ENCODE measurements at places on chromosomes 2 and 18.

GRCh38 chr2:74873678-74874640 is 40.0 kb downstream of the HK2 start:
- no peak for DNase-seq

DNA sequence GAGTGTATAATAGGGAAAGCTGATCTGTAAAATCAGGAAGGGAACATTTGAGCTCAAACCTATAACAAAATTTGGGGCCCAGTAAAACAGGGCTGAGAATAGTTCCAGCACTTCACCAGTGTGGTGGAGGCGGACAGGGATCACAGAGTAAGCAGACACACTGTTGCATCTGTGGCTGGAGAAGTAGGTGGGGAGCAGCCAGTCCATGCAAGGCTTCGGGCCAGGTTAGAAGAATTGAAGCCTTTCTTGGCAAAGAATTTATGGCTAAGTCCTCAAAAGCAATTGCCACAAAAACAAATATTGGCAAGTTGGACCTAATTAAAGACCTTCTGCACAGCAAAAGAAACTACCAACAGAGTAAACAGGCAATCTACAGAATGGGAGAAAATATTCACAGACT is 93.8 kb upstream of the ZBTB14 start:
- no peak for DNase-seq

- DNase-seq = no peak
Measured at GRCh38 chr18:77131652-77132368, 773 bp downstream of the MBP start.

GRCh38 chr2:9292426-9292825 is 85.8 kb downstream of the ASAP2 start:
- DNase-seq = no peak

GRCh38 chr2:26399771-26400376 is 1.8 kb upstream of the DRC1 start:
- peak; percentile 25 for DNase-seq

DNA sequence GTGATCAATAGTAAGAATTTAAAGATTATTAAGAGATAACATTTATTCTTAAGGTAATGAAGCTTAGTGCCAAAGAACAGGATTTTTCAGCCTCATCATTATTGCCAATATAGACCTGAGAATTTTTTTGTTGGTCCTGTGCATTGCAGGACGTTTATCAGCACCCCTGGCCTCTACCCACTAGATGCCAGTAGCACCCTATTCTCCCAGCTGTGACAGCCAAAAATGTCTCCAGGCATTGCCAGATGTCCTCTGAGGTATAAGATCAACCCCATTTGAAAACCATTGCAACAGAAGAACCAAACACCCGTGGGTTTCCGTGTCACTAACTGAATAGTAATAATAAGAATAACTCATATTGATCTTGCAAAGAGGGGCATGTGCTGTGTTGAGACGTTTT is 700.0 kb upstream of the SOX11 start:
- DNase-seq = no peak

DNA sequence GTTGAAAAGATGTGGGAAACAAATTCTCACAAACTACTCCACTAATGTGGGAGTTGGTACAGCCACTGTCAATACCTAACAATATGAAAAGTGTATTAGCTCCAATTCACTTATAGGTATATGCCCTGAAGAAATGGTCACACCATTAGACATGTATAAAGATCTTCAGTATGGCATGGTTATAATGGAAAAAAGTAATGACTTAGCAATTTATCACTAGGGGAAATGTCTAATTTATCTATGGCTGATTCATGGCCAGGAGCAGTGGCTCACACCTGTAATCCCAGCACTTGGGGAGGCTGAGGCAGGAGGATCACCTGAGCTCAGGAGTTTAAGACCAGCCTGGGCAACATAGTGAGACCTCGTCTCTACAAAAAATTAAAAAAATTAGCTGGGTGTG is 52.5 kb downstream of the UGP2 start:
- DNase-seq = no peak

DNA sequence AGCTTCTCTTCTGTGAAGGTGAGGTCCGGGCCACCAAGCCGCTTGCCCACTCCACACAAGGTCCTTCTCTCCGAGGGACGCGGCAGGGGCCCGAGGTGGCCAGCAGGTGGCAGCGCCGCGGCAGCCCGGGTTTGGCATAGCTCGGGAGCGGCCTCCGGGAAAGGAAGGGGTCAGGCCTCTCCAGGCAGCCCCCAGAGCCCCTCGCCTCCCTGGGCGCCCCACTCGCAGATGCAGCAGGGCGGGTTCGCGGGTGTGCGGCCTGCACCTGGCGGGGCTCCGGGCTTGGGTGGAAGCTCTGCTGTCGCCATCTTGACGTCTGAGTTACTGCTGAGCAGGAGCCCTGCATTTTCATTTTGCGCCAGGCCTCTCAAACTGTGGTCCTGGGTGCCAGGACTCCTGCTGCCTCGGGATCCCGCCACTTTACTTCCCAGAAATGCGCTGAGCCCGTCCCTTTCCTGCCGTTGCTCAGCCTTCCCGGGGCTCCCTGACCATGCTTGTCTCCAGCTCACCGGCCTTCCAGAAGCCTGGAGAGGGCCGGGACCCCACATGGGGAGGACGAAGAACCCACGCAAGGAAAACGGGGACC is 18.6 kb upstream of the NCL start:
- no peak for DNase-seq

GRCh38 chr2:99389946-99390345 is 52.8 kb downstream of the EIF5B start:
- DNase-seq = no peak

- DNase-seq = peak; percentile 42
Measured at GRCh38 chr18:24878289-24878688, 417.9 kb downstream of the HRH4 start.

- DNase-seq = no peak
Measured at GRCh38 chr2:164080486-164080885, 344.7 kb upstream of the FIGN start.

DNA sequence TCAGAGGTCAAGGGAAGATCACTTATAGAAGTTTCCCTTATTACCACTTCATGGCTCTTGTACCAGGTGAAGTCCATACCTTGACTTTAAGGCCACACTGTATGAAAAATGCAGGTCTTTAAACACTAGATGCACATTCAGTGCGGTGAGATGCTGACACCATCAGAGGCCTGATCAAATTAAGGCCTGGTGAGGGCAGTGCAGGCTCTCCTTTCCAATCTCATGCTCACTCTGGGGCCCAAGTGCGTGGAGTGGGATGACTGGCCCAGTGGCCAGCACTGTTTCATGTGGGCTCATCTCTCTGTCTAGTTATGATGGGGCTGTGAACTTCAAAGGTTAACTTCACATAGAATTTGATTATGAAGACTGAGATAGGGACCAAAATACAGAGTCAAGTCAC is 281.1 kb downstream of the SLC4A3 start:
- no peak for DNase-seq

- DNase-seq = no peak
Measured at GRCh38 chr18:44911260-44911659, 230.6 kb downstream of the SETBP1 start.

- no peak for DNase-seq
Measured at GRCh38 chr2:75204833-75205232, 5.5 kb upstream of the TACR1 start.

DNA sequence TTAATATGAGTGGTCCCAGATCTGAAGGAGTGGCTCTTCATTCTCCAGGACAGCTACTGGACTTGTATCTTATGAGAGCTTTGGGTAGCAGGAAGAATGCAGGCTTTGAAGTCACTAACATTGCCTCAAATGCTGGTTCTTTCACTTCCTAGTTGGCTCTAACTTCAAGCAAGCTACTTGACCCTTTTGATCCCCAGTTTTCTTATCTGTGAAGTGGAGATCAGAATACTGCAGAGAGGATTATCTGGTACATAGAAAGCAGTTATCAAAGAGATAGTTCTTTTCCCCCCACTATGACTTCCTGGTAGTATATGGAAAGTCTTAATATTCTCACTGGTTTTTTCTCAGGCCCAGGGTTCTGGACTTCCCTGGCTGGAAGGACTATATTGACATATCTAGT is 3.4 kb upstream of the PLCL1 start:
- DNase-seq = no peak

DNA sequence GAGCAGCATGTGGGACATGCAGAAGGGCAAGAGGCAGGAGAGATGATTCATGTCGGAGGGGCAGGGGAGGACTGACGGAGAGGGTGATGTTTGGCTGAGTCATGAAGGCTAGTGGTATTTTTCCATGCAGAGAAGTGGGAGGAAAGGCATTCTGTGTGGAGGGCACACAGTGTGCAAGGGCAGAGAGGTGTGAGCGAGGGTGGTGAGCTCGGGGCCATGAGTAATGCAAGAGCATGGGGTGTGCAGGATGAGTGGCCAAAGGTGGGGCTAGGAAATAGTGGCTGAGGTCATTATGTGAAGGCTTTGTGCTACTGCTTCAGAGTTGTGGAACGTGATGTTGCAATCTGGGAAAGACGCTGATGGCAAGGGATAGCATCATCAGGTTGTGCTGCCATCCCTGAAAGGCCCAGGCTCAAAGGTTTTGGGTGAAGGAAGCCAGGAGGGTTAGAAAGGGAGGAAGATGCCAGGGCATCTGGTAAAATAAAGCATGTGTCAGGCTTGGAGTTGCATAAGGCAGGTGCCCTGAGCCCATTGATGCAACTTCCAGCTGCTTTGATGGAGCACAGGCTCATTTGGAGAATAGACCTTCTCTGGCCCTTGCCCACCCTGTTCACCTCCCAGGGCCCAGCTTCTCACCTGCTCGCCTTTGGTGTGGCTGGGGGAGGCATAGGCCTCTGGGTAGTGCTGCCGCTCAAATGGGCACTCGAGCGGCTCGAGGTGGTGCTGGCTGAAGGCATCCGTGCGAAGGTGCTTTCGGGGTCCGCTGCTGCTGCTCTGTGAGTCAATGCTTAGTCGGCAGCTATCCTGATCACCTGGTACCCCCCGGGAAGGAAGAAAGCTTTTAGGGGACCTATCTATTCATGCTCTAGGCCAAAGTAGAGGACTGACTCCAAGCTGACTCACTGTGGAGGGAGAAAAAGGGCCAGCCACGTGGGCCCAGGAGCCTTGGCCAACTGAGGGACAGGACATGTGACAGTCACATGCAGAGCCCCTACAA is 37.5 kb downstream of the PAX8 start:
- peak; percentile 4 for DNase-seq

GRCh38 chr2:73218298-73218697 is 4.3 kb downstream of the SMYD5 start:
- no peak for DNase-seq

DNA sequence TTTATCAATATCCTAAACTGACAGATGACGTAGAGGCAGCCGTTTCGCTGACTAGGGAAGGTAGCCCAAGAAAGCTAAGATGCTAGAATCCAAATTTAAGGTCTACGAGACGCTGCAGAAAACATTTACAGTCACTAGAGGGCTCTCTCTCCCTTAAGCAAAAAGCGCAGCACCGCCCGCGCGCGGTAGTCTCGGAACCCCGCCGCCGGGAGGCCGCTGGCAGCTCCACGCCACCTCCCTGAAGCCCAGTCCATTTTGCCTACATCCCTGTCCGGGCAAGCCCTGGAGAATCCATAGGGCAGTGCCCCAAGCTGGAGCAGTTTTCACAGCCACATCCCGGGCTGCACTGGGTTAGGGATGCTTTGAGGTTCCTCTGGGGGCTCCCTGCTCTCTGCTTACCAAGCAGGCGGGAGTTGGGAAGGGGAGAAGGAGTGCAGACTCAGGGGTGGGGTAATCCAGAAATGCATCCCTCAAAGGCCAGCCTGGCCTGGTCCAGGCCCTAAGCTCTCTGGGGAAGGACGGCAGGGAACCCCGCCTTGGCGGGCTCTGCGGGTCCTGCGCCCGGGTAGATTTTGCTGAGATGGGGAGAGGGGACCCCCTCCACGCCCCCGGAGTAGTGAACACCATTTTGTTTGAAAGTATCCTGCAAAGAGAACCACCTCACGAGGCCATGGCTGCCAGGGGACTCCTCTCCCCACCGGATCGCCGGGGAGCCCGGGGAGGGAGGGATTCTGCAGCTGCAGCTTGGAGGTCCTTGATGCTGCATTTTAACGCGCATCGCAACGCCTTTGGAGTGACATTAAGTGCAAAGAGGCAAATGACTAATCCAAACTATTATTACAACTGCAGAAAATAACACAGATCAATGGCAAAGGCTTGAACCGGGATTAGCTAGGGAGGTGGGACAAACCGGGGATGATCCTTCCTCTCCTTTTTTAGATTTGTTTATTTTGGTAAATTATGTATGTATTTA is 1.3 kb upstream of the DPYSL5 start:
- peak; percentile 90 for DNase-seq

GRCh38 chr2:238920601-238921001 is 72.7 kb downstream of the TWIST2 start:
- no peak for DNase-seq

DNA sequence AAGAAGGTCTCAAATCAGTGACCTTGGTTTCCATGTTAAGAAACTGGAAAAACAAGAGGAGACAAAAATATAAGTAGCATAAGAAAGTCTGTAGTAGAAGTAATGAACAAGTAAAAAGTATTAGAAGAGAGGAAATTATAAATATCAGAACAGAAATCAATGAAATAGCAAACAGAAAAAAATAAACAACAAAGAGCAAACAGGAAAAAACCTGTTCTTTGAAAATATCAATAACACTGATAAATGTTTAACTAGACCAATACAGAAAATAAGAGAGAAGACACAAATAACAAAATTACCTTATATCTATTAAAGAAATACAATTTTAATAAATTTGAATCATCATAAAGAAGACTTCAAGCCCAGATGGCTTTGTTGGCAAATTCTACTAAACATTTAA is 113.3 kb downstream of the MAIP1 start:
- no peak for DNase-seq

- DNase-seq = no peak
Measured at GRCh38 chr2:37301408-37301807, 23.2 kb downstream of the PRKD3 start.

GRCh38 chr2:64955467-64955866 is 33.7 kb upstream of the SLC1A4 start:
- no peak for DNase-seq

DNA sequence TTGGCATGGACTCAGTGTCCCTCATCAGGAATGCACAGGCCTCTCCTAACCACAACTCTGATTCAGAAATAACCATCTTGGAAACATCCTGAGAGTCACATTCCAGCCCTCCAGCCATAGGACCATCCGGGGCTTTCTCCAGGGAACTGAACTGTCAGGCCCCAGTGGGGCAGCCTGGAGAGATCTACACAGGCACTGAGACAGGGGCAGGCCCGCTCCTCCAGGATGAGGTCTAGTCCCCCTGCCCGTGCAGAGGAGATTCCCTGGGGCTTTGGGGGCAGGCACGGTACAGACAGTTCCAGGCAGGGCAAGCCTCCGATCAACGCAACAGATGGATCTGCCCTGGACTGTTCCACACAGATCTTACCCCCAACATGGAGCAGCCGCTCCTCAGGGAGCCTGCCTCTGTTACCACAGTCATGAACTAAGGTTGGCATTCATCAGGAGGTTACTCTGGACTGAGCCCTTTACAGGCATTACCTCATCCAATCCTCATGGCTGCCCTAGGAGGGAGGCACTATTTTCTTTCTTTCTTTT is 12.0 kb downstream of the KCNK3 start:
- no peak for DNase-seq

Measured in NCI-H2227 treated with DMSO at 0.1 percent for 48 hours (cell line).